ENCODE measurements at places on chromosomes 13 and 19.

- no peak for DNase-seq
Observed at GRCh38 chr13:48110132-48110868, 15.4 kb upstream of the MED4 start.

- no peak for DNase-seq
Observed at GRCh38 chr19:52896431-52897137, 851 bp downstream of the ZNF320 start.

- DNase-seq = peak; percentile 47
Observed at GRCh38 chr13:51523082-51523518, 61.2 kb upstream of the WDFY2 start.

GRCh38 chr13:78540058-78540457 lies 63.3 kb downstream of the POU4F1 start:
- DNase-seq = no peak

GRCh38 chr13:41622432-41623429 lies 165.4 kb downstream of the RGCC start:
- no peak for DNase-seq

- peak; percentile 99 for DNase-seq
Observed at GRCh38 chr19:50329146-50329925, at the start of gene KCNC3. KCNC3 (minus strand) TSS chr19:50329377; CDS start chr19:50329082, 295 bp downstream.

DNA sequence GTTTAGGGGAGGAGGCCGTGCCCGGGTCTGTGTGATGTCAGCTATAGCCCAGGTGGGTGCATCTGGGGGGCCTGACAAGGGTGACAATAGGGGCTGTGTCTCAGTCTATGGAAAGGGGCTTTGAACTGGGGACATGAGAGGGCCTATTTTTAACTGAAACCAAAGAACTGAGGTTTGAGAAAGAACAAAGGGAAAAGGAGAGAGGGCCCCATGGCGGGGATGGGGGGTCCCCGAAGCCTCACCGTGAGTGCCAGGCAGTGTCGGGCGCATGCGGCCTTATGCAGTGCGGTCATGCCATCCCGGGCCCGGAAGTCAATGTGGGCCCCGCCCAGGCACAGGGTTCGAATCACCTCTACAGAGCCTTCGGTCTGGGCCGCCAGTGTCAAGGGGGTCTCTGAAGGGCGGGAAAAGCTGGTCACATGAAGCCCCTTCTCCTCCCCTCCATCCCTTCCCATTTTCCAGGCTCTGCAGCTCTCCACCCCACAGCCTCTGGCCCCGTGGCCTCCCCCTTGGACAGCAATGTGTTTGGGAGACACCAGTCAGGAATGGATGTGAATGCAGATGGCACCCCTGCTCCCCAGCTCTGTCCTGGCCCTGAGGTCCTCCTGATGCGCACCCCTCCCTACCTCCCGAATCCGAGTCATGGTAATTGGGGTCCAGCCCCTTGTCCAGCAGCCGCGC lies 5.9 kb downstream of the SHANK1 start:
- no peak for DNase-seq

DNA sequence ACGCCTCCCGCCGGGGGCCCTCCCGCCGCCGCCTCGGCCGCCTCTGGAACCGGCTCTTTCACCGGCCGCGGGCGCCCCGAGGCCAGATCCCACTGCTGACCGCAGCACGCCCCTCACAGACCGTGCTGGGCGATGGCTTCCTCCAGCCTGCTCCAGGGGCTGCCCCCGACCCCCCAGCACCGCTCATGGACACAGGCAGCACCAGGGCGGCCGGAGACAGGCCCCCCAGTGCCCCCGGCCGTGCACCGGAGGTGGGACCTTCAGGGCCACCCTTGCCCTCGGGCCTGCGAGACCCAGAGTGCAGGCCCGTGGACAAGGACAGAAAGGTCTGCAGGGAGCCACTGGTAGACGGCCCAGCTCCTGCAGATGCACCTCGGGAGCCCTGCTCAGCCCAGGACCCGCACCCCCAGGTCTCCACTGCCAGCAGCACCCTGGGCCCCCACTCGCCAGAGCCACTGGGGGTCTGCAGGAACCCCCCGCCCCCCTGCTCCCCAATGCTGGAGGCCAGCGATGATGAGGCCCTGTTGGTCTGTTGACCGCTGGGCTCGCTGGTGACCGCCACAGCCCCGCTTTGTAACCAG lies 13.0 kb downstream of the LRP3 start:
- DNase-seq = no peak

GRCh38 chr13:98060282-98060681 lies 82.6 kb upstream of the FARP1 start:
- DNase-seq = no peak

GRCh38 chr19:8618751-8619150 lies 8.2 kb upstream of the ADAMTS10 start:
- DNase-seq = no peak

DNA sequence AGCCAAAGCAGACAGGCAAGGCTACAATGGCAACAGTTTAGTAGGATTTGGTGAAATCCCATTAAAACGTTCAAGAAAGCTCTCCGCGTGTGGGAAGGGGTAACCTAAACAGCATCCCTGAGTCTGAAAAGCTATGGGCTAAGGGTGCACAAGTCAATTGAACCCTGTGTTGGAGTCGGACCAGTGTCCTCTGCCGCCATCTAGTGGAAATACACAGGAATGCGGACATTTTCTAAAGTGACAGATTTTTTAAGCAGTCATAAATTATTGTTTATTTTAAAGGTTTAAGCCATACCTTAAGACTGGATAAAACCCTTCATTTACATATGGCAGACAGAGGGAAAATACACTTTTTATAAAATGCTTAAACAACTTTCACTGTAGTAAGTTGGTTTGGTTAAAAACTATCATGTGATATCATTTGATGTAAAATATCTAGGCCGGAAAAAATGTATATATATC lies 26.5 kb upstream of the LSM14A start:
- DNase-seq = peak; percentile 31

GRCh38 chr19:50670102-50670380 lies 20.8 kb downstream of the C19orf81 start:
- no peak for DNase-seq

GRCh38 chr13:40563350-40564125 lies 102.9 kb downstream of the FOXO1 start:
- no peak for DNase-seq

- no peak for DNase-seq
Observed at GRCh38 chr13:67208552-67208951, 21.6 kb downstream of the PCDH9 start.

- no peak for DNase-seq
Observed at GRCh38 chr13:37899753-37900152, 30.2 kb upstream of the TRPC4 start.

DNA sequence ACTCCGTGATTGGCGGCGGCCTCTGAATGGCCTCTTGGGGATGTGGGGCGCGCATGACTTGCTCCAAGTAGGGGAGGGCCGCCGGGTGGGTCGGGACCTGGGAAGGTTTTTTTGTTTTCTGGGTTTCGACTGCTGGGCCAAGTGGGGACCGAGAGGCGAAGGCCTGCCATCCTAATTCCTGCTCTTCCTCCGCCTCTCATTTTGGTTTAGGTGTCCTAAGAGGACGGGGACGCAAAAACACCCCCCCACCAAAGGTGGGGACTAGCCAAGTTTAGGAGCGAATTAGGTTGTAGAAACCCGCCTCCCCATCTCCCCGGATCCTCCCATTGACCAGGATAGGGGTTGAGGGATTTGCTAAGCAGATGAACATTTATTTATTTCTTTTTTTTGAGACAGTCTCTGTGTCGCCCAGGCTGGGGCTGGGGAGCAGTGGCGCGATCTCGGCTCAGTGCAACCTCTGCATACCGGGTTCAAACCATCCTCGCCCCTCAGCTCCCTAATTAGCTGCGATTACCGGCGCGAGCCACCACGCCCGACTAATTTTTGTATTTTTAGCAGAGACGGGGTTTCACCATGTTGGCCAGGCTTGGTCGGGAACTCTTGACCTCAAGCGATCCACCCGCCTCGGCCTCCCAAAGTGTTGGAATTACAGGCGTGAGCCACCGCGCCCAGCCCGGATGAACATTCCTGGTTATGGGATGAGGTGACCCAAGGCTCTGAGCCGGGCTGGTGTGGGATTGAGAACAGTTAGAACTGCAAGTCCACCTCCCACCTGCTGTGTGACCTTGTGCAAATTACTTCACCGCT lies 838 bp downstream of the PPP2R1A start:
- no peak for DNase-seq

DNA sequence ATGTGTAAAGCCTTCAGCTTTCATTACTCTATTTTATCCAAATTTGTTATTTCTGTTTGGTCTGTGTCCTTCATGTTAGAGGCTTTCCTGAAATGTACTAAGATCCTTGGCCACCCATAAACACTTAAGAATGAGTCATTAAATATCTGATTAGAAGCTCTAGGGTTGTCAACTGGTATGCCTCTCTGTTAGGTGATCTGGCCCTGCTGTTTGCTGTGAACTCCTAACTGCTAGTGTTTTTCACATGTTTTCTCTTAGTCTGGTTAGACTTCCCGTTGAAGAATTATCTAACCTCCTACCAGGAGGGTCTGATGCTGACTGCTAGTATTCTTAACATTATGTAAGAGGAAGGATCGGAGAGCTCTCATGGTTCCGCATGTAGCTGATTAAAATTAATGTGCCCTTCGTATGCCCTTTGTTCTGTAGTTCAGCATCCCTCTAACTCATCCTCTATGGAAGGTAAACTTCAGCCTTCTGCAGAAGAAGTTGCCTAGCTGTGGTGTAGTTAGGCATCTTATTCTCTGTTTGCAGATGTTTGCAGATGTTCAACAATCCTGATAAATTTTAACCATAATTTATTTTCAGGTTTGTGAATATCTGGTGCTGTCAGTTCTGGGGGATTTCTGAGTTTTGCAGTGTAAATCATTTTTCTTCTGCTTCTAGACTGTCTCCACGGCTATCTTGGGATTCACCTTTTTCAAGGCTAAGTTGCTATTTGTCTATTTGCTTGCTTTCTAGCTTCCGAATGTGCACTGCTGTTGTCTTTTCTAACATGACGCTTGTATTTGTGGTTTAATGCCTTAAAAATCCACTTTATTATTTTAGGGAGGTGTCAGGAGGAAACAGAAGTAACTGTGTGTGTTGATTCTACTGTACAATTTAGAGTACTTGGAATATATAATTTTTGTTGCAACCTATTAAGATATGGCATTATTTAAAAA lies 207.2 kb upstream of the SPRY2 start:
- no peak for DNase-seq

DNA sequence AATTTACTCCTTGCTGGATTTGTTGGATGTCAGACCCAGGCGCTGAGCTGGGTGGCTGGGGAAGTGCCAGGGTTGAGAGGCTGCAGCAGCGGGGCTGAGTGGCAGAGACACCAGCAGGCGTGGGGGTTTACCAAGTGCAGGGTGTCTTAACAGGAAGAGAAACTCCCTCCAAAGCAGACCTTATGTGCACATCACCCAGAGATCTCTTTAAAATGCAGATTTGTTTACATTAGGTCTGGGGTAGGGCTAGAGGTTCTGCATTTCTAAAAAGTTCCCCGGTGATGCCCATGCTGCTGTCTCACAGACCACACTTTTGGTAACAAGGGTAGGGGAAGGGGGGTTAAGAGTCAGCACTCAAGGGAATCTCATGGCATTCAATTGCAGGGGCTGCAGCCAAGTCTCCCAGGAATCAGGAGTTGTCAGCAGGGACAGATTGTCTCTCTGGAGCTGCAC lies 80.7 kb upstream of the OLFM4 start:
- peak; percentile 40 for DNase-seq

GRCh38 chr13:54536112-54536511 lies 1507.5 kb downstream of the OLFM4 start:
- DNase-seq = no peak

DNA sequence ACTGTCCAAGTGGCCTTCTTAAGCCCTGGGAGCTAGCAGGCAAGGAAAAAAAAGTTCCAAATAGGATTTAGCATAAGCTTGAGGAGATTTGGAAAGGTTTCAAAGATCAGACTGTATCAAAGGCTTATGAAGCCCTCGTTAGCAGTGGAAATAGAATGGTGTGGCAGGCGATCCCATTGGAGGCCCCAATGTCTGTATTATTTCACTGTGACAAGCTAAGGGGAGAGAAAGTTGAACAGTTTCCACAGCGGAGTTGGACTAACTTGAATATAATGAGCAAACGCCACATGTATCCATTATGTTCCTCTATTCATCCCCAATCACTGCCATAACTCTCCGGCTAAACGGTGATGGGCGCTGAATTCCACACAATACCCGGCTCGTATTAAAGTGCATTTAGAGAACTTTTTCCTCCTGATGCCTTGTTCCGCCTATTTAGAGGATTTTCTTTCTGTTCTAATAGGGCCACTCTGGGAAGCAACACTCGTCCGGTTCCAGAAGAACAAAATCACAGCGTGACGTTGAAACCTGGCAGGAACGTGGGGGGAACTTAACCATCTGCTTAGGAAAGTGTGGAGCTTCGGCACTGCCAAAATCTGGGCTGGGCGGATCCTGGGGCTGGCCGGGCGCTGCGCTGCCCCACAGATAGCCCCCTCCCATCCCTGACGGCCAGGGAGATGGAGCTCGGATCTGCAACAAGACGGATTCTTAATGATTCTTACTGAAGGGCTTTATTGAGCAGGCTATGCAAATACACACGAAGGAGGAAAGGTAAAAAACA lies 1.0 kb upstream of the PCDH8 start:
- peak; percentile 90 for DNase-seq

DNA sequence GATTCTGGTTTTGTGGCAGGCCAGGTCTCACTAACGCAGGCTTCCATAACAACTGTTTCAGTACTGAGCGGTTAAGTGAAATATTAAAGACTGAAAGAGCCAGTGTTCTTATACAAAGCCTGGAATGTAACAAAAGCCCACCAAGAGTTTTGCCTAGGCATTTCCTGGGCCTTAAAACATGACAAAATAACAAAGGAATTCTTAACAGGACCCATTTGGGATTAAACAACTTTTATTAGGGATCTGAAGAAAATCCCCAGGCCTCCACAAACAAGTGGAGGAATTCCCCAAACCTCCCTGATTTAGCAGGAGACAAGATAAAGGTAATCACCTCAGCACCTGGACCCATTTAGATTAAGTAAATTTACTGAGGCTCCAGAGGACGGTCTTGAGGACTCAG lies 799.7 kb upstream of the SPRY2 start:
- DNase-seq = no peak

DNA sequence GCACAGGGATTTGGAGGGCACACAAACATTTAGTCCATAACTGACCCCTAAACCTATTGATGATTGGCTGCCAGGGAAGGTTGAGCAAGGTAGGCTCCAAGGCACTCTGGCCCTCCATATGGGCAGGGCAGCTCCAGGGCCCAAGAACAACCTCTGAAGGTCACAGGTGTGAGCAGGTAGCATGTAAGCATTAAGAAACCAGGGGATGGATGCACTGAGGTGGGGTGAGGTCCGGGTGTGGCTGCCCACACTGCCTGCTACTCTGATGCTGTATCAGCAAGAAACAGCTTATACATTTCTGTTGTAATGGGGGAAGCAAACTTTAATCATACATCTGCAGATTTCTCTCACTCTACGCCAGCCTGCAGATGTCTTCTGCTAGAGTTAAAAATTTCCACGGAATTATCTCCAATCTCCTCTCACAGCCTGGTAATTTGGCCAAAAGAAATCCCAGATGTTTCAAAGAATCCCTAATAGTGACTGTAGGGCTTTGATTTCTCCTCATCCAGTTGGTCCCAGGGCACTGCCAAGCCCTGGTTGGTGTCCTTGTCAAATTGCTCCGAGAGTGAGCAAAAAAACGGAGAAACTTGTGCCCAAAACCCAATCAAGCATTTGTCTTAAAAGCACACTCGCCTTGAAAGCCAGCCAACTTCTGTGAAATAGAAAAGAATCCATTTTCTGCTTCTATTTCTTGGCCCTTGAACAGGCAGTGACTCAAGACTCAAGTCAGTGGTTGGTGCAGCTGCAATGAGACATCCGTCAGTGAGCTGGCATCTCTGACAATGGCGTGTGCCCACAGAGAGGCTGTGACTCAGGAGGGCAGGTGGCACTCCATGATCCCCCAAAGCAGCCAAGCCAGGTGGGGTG lies 72.5 kb upstream of the MRI1 start:
- peak; percentile 91 for DNase-seq
